CD4-positive, alpha-beta T cell treated with Interleukin-4 for 4 hours (primary cell): ENCODE measurements at places on chromosomes 16 and 17.
A peak's percentile ranks its signal among the peaks of the same experiment; 100 is the strongest.

- DNase-seq = no peak
Observed at GRCh38 chr17:79562931-79563210, 48.0 kb downstream of the RBFOX3 start.

DNA sequence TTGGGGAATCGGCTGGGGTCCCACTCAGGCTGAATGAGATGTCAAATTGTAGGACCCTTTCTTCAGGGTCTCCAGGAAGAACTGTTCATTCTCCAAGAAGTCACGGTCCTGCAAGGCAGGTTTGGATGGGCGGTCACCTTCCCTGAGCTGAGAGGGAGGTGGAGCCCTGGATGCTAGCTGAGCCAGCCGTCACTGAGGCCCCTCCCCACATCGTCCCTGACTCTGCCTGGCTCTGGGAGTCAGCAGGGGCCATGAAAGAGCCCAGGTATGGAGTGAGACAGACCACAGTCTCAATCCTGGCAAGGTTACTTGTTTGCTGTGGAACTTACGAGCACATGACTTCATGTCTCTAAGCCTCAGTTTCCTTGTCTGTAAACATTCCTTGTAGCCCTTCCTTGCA, 6.0 kb upstream of the MRPL38 start:
- DNase-seq = no peak

DNA sequence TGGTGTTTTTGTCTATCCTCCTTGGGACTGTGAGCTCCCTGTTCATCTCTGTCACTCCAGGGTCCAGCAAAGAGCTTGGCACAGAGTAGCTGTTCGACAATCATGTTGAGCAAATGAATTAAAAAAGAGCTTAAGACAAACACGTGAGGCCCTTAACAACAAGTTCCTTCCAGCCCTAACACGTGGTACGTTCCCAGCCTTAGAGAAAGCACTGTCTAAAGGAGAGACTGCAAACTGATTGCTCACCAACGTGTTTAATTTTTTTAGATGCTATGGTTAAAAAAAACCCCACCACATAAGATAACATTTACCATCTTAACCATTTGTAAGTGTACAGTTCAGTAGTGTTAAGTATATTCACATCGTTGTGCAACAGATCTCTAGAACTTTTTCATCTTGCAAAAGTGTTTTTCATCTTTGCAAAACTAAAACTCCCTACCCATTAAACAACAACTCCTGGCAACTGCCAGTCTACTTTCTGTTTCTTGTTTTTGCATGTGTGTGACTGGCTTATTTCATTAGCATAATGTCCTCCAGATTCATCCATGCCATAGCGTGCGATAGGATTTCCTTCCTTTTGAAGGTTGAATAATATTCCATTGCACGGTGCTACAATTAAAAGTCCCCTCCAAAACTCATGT, 28.2 kb downstream of the LAT start:
- peak; percentile 81 for DNase-seq

- no peak for DNase-seq
Observed at GRCh38 chr17:50981279-50981678, 115.1 kb upstream of the TOB1 start.

- DNase-seq = no peak
Observed at GRCh38 chr16:84660973-84661372, 12.7 kb downstream of the KLHL36 start.

- DNase-seq = no peak
Observed at GRCh38 chr16:61435346-61435745, 600.9 kb downstream of the CDH8 start.

- no peak for DNase-seq
Observed at GRCh38 chr16:61421111-61421510, 615.1 kb downstream of the CDH8 start.

GRCh38 chr16:22784690-22785214, 29.2 kb upstream of the HS3ST2 start:
- DNase-seq = no peak

DNA sequence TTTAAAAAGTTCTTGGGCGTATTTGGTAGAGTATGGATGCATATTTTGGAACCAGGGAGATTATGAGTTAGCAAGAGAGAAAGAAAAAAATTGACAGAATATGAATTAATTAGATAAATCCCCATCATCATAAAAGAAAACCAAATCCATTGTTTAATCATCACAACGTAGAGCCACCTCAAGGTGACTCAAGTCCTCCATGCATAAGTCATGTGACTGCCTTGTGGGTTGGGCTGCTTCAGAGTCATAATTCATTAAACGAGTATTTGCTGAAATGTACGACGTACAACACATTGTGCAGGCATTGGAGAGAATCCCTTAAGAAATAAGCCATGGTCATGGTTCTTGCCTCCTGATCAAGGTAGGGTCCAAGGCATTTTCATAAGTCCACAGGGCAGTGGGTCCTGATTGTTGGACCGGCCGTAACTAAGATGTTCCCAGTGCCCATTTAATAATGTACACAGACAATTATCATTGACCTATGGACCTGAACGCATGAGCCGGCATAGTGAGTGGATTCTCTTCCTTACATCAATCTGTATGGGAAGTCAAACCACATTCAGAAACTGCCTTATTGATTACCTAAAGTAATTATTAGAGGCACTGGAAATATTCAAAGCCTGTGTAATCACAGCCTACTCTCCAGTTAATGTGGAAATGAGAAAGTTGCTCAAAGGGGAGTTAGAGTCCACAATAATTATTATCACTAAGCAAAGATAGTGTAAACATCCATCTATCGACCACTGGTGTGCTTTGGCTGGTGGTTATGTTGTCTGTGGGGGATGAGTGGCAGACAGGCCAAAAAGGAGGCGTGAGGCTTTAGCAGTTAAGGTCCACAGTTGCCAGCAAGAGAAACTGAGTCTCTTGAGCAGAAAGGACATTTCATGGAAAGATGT, 165.4 kb downstream of the PITPNC1 start:
- no peak for DNase-seq

- DNase-seq = peak; percentile 78
Observed at GRCh38 chr16:57601801-57602478, 26.5 kb upstream of the ADGRG1 start.

GRCh38 chr16:57998992-57999365, 1.5 kb downstream of the ZNF319 start:
- peak; percentile 7 for DNase-seq

DNA sequence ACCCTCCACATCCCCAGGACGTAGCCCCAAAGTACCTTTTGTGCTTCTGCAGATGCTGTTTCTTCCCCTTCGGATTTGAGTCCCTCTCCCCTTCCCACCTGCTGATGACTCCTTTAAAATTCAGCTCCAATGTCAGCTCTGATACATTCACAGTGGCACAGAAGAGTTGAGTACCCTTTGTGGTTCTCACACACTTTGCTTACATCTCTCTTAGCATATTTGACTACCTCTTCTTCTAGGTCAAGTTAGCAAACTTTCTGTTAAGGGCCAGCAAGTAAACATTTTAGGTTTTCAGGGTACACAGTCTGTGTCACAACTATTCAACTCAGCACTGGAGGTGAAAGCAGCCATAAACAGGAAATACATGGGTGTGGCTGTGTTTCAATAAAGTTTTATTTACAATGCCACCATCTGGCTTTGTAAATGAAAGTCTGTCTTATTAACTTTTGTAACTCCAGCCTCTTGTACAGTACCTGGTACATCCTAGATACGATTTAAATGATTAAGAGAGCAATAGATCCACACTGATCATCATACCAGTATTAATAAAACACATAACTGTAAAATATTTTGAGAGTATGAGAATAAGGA, 161.7 kb downstream of the SOX9 start:
- DNase-seq = no peak

DNA sequence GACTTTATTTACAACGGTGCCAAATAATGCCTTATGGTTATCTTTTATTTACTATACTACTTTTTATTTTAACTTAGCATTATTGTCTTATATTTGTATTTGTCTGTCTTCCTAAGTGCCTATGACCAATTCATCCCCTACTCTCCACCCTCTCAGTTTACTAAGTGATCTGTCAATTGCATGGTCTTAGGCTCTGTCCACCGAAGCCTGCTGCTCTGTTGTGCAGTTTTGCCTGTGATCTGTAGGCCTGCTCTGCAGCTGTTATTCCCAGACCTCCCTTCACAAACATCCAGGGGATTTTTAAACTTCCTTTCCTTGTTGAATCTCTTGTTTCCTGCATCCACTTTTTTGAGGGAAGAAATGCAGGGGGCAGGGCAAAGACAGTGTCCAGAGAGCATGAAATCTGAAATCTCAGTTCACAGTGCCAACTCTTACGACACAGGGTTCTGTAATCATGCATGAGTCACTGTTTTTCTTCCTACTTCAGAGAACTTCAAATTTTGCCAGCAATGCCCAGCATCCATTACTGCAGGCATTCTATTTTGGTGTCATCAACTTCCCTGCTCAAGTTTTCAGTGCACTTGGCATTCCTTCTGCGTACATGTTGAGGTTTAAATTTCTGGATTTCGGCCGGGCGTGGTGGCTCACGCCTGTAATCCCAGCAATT, 11.4 kb downstream of the SLFN5 start:
- DNase-seq = no peak

- no peak for DNase-seq
Observed at GRCh38 chr17:59000022-59000421, 106.7 kb downstream of the TRIM37 start.

- no peak for DNase-seq
Observed at GRCh38 chr17:61536422-61536955, 54.5 kb downstream of the NACA2 start.

DNA sequence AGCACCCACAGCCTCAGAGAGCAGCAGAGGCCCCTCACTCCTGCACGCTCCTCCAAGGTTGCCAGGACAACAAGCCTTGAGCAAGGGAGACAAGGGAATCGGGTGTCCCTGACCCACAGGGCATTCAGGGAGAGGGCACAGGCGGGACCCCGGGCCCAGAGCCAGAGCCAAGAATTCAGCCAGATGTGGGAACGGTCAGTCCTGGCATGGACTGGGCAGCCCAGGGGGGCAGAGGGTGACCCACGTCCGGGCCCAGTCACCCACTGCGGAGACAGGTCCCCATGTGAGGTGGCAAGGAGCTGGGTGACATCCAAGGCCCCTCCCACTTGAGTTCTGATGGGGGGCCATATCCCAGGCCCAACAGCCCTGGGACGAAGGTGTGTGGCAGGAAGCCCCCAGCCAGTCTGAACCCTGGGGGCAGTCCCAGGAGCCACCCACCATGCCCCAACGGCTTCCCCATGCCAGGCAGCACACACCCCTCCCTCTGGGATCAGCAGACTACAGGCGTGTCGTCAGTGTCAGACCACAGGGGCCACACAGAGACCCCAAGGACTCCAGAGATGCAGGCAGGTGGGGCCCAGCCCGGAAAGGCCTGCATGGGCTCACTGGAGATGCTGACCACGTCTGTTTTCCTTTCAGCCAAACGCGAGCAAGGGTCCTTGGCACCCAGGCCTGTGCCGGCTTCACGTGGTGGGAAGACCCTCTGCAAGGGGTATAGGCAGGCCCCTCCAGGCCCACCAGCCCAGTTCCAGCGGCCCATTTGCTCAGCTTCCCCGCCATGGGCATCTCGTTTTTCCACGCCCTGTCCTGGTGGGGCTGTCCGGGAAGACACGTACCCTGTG, 23.0 kb downstream of the USP6 start:
- DNase-seq = no peak

- DNase-seq = peak; percentile 65
Observed at GRCh38 chr17:36072431-36073121, 8.5 kb downstream of the CCL18 start.

- DNase-seq = no peak
Observed at GRCh38 chr17:81409190-81409935, 14.1 kb downstream of the BAHCC1 start.

GRCh38 chr16:15897121-15897780, 8.8 kb upstream of the CEP20 start:
- DNase-seq = no peak

- DNase-seq = no peak
Observed at GRCh38 chr17:8105957-8106398, 12.3 kb downstream of the ALOXE3 start.

DNA sequence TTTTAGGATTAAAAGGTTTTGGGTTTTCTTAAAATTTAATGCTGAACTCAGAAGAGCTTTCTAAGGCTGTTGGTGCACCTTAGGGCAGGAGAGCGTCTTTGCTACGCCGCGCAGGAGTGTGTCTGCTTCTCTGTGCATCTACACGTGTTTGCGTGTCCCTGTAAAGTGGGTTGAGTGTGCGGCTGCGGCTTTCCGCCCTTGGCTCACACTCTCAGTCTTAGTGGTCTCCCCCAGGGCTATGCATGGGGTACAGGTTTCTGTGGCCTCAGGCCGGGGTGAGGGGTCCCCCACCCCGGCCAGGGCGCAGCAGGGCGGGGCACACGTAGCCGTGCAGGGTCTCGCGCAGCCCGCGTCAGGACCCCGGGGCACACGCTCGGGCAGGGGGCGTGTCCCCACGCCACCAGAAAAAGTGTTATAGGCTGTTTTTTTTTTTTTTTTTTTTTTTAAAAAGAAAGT, 727 bp upstream of the TENT4B start:
- DNase-seq = peak; percentile 65

- DNase-seq = no peak
Observed at GRCh38 chr17:72121164-72122009, 567 bp downstream of the SOX9 start.

GRCh38 chr17:66569572-66569971, 265.3 kb upstream of the CACNG5 start:
- no peak for DNase-seq

GRCh38 chr17:27386206-27387075, 69.8 kb upstream of the KSR1 start:
- no peak for DNase-seq

GRCh38 chr16:392450-393030, 4.5 kb upstream of the NME4 start:
- no peak for DNase-seq

DNA sequence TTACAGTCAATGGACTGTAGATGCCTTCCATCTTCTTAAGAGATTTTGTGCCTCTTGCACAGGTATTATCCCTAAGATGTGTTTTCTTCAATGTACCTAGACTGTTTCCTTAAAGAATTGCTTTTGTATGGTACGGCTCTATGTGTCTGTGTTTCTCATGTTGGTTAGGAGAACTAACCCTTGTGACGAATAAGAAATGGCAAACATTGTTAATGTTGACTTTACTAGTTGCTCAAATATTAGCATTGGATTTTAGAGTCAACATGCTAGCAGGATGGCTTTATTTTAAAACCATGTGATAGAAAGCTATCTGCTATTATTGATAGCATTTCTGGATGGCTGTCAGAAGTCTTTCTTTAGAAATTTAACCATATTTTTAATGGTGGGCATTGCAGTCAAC, 34.5 kb downstream of the WWOX start:
- DNase-seq = no peak

DNA sequence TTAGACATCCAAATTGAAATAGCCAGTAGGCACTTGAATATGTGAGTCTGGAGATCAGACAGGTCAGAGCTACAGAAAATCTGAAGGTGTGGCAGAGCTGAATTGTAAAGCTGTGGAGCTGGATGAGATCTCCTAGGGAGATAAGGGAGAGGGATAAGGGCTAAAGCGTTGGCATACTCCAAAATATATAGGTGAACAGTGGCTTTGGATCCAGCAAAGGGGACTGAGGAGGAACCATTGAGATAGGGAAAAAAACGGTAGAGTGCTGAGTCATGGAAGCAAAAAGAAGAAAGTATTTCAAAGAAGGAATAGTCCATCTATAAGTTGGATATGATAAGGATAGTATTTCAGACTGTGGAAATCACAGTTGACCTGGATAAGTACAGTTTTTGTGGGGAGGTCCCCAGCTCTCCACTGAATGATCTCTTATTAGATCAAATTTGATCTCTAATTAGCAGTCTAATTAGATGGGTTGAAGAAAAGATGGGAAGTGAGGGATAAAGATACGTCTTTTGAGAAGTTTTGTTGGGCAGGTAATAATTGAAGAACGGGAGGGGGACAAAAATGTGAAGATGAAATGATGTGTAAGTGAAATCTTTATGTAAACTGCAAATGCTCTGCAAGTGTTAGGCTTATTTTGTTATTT, 587 bp upstream of the DBF4B start:
- no peak for DNase-seq

- no peak for DNase-seq
Observed at GRCh38 chr17:71460943-71461342, 659.9 kb upstream of the SOX9 start.
